ENCODE measurements at places on chromosomes 2 and 18. TPM values are rescaled to one million over a fixed set of nuclear protein-coding genes. Genes with fewer than 3 reads are reported as not detected.

Gene VSNL1
- total RNA-seq, result not detected

Gene AP1S3
- not detected for total RNA-seq

Gene GRHL1
- 4.5 TPM for total RNA-seq

Gene GALNT5
- 2.2 TPM for total RNA-seq

- H3K4me3 ChIP-seq, result no peak overlapping the region
- H3K36me3 ChIP-seq, result no peaks in the 10 kb centered on the region
- DNase-seq, result no peak
- no peak overlapping the region for H3K27ac ChIP-seq
- H3K4me1 ChIP-seq, result peaks cover 7% of the 10 kb centered on the region
- no peaks in the 10 kb centered on the region for H3K27me3 ChIP-seq
Measured at GRCh38 chr18:10562773-10563160, 36.9 kb downstream of the NAPG start.

DNA sequence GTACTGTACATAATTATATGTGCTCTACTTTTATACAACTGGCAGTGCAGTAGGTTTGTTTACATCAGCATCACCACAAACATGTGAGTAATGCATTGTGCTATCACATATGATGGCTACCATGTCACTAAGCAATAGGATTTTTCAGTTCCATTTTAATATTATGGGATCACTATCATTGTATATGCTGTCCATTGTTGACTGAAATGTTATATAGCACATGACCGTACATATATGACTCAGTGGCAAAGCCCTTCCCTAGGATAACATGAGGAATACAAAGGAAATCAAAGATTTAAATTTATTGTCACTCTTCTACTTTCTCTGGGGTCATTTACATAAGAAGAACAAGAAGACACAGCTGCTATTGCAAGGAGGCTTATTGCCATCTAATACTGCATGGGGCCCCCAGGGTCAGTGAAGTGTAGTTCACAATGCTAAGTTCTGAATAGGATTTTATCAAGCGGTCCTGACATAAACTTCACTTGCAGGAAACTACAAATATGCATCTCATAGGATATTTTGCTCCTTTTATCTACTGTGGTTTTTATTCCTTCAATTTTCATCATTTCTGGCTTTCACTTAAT, 21.8 kb downstream of the PDE1A start:
- H3K4me3 ChIP-seq, result no peak overlapping the region
- H3K4me1 ChIP-seq, result no peaks in the 10 kb centered on the region
- no peak for DNase-seq
- H3K36me3 ChIP-seq, result no peaks in the 10 kb centered on the region
- H3K27me3 ChIP-seq, result no peaks in the 10 kb centered on the region

DNA sequence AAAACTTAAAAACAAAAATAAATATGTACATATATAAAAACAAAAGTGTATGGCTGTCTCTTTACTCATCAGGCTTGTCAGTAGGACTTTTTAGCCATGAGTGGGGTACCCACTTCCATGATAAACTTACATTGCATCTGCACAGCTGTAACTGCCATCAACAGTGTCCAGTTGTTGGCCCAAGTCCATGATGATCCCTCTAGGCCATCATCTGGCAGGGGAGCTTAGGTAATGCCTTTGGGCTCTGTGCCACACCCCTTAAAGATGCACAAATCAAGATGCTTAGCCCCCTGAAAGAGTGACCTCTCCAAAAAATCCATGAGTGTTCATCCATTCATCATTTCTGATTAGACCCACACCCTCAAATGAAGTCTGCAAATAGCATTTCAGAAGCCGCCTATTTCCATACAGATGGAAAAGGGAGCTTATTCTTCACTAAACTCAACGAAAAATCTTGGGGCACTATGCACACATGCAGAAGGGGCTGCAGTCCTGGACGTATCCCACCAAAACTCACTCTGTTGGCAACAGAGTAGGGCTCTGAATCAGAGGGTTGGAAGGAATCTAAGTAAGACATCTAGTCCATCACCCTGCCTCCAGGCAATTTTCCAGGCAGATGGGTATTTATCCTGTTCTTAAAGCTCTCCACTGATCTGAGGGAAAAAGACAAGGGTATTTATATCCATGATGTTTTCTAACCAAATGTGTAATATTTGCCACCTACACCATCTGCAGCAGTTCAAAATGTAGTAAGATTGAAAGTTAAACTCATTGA, 691.0 kb downstream of the ZEB2 start:
- H3K27ac ChIP-seq, result no peak overlapping the region
- no peaks in the 10 kb centered on the region for H3K36me3 ChIP-seq
- no peaks in the 10 kb centered on the region for H3K27me3 ChIP-seq
- DNase-seq, result no peak

- H3K4me1 ChIP-seq, result no peaks in the 10 kb centered on the region
- no peaks in the 10 kb centered on the region for H3K36me3 ChIP-seq
- H3K27me3 ChIP-seq, result no peaks in the 10 kb centered on the region
- no peak for DNase-seq
- H3K4me3 ChIP-seq, result no peak overlapping the region
Measured at GRCh38 chr2:160703648-160704585, 210.3 kb upstream of the RBMS1 start.

- H3K27ac ChIP-seq, result no peak overlapping the region
- H3K4me3 ChIP-seq, result no peak overlapping the region
- H3K27me3 ChIP-seq, result no peaks in the 10 kb centered on the region
- no peaks in the 10 kb centered on the region for H3K36me3 ChIP-seq
- peaks cover 16% of the 10 kb centered on the region for H3K4me1 ChIP-seq
Measured at GRCh38 chr2:222710736-222711135, 39.3 kb downstream of the MOGAT1 start.

Data from stomach (tissue), 19 donors.